IMR-90 (cell line): ENCODE measurements at places on chromosomes 1 and 21. TPM values are rescaled to one million over a fixed set of nuclear protein-coding genes. Genes with fewer than 3 reads are reported as not detected.

Gene KCNE2
- total RNA-seq, result not detected in 2 replicates

Gene SNRPE
- total RNA-seq, result 43.6 and 118 TPM in 2 replicates

Gene FCGR3A
- not detected in 2 replicates for total RNA-seq

Gene PADI2
- not detected in 2 replicates for total RNA-seq

Gene FMO5
- total RNA-seq, result 0.36 and 0.83 TPM in 2 replicates

Gene CLDN17
- not detected in 2 replicates for total RNA-seq

Gene MYOC
- not detected in 2 replicates for total RNA-seq

Gene PDE4B
- total RNA-seq, result 15.6 and 21.3 TPM in 2 replicates

Gene URB1
- total RNA-seq, result 12.7 and 14.2 TPM in 2 replicates

Gene TTC39A
- 0.28 and 0.72 TPM in 2 replicates for total RNA-seq

Gene FCRLA
- total RNA-seq, result 0.28 and 0.36 TPM in 2 replicates

Gene RGSL1
- not detected in 2 replicates for total RNA-seq

Gene SUSD4
- total RNA-seq, result 1.1 and 2.7 TPM in 2 replicates

Gene VSIG8
- not detected in 2 replicates for total RNA-seq

Gene SLC16A4
- total RNA-seq, result 65.2 and 73.0 TPM in 2 replicates

Gene ANGPTL3
- total RNA-seq, result not detected in 2 replicates

Gene TSPAN1
- 0.18 TPM in 1 of 2 replicates, not detected in the other for total RNA-seq

Gene HMCN1
- 7.8 and 11.7 TPM in 2 replicates for total RNA-seq

Gene CD53
- not detected in 2 replicates for total RNA-seq

Gene PGLYRP4
- total RNA-seq, result not detected in 2 replicates
